Natural killer cell (primary cell): ENCODE measurements at places on chromosomes 3 and 15.

DNA sequence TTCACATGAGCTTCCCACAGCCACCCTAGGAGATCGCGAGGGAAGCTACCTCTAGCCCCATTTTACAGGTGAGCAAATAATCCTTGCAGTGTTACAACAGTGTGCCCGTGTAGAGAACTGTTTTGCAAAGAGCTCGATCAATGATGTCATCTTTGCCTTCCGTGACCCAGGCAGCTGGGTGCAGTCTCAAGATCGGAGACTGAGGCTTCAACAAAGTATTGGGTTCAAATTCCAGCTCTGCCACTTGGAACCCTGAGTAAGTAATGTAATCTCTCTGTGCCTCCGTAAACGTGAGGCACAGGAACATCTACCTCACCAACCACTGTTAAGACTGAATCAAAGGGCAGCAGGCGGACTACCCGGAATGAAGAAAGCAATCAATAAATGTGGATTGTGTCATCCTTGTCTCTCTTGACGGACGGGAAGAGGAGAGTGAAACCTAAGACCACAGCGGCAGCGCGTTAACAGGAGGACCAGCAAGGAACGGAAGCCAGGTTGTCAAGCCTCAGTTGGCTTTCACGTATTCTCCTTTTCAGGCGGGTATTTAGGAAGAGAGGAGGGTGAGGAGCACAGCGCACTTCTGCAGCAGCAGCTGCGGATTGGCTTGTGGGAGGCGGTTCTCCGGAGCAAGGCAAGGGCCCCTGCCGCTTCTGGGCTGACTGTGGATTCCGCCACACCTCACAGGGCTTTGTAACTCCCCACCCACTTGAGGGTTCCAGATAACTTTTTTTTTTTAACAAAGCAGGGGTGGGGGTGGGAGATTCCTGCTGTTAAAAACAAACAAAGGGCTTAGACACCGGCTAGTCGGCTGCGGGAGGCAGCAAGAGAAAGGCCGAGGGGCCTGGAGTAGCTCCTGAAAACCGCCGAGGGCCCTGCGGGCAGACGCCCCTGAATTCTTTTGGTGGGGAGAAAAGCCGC, 1.5 kb upstream of the SMAD3 start:
- DNase-seq = no peak
- H3K4me1 ChIP-seq = peaks cover 37% of the 10 kb centered on the region
- peak overlapping the region; percentile 57 for H3K4me3 ChIP-seq
- H3K27me3 ChIP-seq = no peaks in the 10 kb centered on the region
- no peak overlapping the region for H3K27ac ChIP-seq
- H3K36me3 ChIP-seq = no peaks in the 10 kb centered on the region

GRCh38 chr3:159937561-159938166, 51.0 kb upstream of the IL12A start:
- DNase-seq = no peak
- H3K27ac ChIP-seq = no peak overlapping the region
- no peak overlapping the region for H3K4me3 ChIP-seq
- no peaks in the 10 kb centered on the region for H3K27me3 ChIP-seq
- H3K4me1 ChIP-seq = no peaks in the 10 kb centered on the region
- H3K36me3 ChIP-seq = no peaks in the 10 kb centered on the region

GRCh38 chr15:86624261-86625036, 544.8 kb downstream of the AGBL1 start:
- peaks cover 7% of the 10 kb centered on the region for H3K4me1 ChIP-seq
- no peak overlapping the region for H3K4me3 ChIP-seq
- DNase-seq = peak; percentile 68

DNA sequence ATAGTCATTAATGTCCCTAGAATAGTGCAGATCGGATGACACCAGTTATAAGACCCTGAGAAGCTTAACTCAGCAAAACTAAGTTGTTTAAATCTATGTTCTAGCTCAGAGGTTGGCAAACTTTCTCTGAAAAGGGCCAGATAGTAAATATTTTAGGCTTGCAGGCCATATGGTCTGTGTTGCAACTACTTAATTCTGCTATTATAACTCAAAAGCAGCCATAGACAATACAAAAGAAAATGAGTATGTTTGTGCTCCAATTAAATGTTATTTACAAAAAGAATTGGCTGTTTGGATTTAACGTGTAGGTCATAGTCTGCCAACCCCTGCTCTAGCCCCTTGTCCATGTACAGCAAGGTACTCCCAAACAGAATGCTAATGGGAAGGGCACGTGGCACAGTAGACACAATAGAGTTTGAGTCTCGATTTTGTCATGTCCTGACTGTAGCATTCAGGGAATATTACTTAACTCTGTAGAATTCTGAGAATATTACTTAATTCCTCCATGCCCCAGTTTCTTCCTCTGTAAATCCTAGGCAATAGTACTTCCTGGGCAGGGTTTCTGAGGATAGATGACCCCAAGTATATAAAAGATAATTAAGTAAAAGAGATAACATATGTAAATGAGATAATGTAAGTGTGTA, 70.5 kb upstream of the ATP2C1 start:
- no peaks in the 10 kb centered on the region for H3K4me1 ChIP-seq
- no peak overlapping the region for H3K27ac ChIP-seq
- no peak for DNase-seq

GRCh38 chr3:4322635-4323034, 19.5 kb downstream of the SETMAR start:
- no peaks in the 10 kb centered on the region for H3K4me1 ChIP-seq
- no peak for DNase-seq
- no peaks in the 10 kb centered on the region for H3K36me3 ChIP-seq
- no peaks in the 10 kb centered on the region for H3K27me3 ChIP-seq
- H3K27ac ChIP-seq = no peak overlapping the region

DNA sequence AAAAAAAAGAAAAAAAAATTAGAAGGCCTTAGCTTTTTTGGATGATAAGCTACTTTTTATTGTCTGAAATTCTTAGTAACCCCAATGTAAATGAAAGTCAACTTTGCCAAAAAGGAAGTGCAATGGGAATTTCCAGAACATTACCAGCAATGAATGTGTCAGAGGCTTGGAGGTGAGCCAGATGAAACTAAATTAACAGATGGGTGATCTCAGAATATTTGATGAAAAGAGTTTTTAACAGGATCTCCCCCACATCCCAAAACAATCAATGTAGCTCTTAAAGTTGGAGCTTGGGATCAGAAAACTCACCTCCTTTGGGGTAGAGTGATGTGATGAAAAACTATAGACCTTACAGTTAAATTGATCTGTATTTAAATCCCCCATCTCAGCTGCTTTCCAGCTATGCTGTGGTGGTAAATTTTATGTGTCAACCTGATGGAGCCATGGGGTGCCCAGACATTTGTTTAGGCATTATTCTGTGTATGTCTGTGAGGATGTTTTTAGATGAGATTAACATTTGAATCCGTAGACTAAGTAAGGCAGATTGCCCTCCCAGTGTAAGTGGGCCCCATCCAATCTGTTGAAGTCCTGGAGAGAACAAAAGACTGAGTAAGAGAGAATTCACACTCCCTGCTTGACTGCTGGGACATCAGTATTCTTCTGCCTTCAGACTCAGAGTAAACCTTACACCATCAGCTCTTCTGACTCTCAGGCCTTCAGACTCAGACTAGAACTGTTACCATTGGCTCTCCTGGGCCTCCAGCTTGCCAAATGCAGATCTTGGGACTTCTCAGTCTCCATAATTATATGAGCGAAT, 84.3 kb upstream of the TNFSF10 start:
- peaks cover 3% of the 10 kb centered on the region for H3K4me1 ChIP-seq
- DNase-seq = no peak
- no peak overlapping the region for H3K27ac ChIP-seq

DNA sequence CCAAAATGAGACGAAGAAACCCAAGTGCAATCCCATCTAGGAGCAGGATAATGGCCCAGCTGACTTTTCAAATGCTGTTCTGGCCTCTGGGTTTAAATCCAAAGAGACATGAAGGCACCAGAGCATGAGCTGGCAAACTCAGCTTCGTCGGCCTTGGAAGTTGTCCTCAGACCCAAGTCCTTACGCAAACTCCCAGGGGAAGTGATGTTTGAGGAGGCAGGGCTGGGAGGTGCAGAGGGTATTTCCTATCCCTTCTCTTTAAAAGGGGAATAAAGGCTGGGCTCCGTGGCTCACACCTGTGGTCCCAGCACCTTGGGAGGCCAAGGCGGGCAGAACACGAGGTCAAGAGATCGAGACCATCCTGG, 68.9 kb upstream of the HERC1 start:
- H3K36me3 ChIP-seq = no peaks in the 10 kb centered on the region
- H3K4me1 ChIP-seq = peaks cover 59% of the 10 kb centered on the region
- no peak overlapping the region for H3K4me3 ChIP-seq
- DNase-seq = no peak
